ENCODE measurements at places on chromosomes 11 and 22.
A peak's percentile ranks its signal among the peaks of the same experiment; 100 is the strongest.

DNA sequence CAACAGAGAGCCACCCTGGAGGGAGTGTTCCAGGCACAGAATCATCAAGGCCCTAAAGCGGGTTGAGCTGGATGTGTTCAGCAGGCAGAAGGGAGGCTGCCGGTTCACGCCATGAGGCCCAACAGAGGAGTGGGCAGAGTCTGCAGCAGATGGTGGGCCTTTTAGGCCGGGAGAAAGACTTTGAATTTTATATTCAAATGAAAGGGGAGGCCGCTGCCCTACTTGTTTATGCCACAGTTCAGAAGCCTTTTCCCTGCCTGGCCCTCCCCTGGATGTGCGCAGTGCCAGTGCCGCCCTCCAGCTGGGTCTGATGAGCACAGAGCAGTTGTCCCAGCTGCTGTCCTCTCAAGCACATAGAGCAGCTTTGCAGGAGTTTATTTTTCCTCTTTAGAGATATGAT is 46.9 kb upstream of the TTC12 start:
- DNase-seq = no peak

- DNase-seq = no peak
Observed at GRCh38 chr22:40626851-40627250, 9.7 kb downstream of the MRTFA start.

DNA sequence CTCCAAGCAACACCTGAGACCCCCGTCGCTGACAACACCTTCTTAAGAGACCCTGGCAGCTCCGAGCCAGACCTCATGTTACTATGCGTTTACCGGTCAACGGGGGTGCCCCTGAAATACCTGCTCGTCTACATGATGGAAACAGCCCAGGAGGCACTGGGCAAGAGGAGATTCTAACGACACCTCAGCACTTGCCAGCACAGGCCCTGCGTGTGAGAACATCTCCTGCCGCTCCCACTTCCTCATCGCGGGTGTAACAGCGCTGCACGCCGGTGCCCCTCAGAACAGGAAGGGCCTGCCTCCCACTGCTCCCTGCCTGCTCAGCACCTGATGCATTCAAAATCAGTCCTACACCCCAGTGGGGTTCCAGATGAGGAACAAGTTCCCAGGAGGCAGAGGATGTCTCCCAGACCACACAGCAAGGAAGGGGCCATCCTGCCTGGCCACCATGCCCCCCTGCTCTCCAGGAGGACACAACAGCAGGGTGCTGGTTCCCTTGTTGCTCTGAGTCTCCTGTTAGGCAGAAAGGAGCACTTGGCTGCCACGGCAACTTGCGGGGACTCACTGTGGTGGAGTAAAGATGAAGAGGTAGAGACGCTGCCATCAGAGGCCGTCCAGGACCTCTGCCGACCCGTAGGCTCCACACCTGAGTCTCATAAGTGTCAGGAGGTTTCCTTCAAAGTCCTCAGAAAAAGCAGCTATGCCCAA is 2.1 kb downstream of the TOLLIP start:
- DNase-seq = no peak

- no peak for DNase-seq
Observed at GRCh38 chr11:531919-532526, 3.4 kb downstream of the HRAS start.

DNA sequence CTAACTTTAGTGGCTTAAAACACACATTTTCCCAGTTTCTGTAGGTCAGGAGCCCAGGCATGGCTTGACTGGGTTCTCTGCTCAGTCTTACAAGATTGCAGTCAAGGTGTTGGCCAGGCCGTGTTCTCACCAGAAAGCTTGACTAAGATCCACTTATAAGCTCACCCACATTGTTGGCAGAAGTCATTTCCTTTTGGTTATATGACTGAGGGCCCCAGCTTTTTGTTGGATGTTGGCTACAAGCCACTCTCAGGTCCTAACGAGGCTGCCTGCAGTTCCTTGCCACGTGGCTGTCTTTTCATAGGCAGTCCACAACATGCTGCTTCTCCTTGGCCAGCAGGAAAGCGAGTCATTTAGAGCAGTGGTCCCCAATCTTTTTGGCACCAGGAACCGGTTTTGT is 79.3 kb upstream of the CRTAM start:
- no peak for DNase-seq

GRCh38 chr11:58671983-58672633 is 49.6 kb downstream of the CNTF start:
- DNase-seq = no peak

GRCh38 chr22:45166932-45167331 is 3.2 kb downstream of the NUP50 start:
- no peak for DNase-seq

DNA sequence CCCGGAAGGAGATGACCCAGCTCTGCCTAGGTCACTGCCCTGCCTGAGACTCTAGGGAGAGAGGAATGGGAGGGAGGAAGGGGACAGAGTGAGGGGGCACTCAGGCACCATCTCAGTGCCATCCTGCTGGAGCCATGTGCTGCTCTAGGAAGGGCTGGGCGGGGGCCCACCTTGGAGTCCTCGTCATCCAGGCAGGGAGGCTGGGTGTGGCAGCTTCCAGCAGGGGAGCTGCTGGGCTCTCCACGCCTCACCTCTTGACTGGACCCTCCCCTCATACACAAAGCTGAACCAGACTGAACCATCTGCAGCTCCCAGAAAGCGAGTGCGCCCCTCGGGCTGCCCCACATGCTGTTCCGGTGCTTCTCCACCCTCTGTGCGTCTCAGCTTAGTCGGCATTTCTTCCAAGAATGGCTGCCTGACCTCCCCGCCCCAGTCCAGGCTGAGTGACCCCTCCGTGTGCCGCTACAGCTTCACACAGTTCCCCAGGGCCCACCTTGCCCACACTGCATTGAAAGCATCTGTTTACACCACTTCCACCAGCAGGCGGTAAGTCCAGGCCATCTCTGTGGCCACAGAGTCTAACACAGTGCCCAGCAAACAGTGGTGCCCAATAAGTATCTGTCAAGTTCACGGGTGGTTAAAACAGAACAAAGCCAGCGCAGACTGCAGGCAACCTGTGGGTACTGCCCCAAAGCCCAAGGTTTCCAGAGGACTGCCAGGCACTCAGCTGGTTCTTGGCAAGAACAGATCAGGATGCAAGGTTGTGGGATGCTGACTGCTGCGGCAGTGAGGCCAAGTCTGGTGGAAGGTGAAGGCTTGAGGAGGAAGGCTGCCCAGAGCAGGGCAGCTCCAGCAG is 9.4 kb upstream of the TRIM29 start:
- no peak for DNase-seq

- peak; percentile 62 for DNase-seq
Observed at GRCh38 chr11:129973809-129974208, 28.8 kb downstream of the PRDM10 start.

- DNase-seq = no peak
Observed at GRCh38 chr11:125431481-125431880, 64.6 kb downstream of the FEZ1 start.

DNA sequence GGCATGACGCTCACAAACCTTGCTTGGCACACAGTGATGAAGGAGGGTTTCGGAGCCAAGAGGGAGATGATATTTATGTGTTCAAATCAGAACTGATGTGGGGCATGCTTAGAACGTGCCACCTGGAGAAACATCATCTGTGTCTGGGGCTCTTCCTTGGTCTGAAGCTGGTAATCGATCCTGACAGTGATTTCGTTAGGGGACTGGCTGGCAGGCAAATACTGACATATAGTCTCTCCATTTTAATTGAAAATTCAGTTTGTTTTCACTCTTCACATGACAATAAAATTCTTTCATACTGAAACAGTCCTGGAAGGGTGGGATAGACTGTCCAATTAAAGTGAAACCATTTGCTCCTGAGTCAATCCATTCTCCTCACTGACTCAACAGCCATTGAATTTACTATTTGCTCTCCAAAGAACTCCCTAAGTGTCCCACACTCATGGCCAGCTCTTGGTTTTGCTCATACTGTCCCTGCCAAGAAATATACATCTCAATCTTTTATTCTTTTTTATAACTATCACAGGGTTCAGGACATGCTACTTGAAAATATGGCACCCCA is 134.8 kb downstream of the TRPC6 start:
- DNase-seq = no peak

DNA sequence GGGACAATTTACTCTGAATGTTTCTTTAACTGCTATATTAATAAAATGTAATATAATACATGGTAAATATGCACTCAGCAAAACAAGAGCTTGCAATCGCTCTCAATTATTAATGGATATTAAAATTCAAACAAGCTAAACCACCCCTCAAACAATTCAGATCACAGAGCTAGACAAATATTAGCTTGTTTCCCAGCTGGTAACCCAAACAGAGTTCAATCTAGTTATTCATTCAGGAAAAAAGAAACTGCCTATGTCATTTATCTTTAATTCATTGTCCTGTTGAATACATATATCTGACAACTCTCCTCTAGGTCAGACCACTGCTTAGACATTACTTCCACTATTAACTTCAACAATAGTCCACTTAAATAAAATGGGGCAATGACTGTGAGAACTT is 78.7 kb downstream of the SERGEF start:
- DNase-seq = no peak

GRCh38 chr22:24697172-24697571 is 77.3 kb downstream of the PIWIL3 start:
- no peak for DNase-seq

GRCh38 chr11:71101046-71101445 is 151.3 kb downstream of the SHANK2 start:
- no peak for DNase-seq

DNA sequence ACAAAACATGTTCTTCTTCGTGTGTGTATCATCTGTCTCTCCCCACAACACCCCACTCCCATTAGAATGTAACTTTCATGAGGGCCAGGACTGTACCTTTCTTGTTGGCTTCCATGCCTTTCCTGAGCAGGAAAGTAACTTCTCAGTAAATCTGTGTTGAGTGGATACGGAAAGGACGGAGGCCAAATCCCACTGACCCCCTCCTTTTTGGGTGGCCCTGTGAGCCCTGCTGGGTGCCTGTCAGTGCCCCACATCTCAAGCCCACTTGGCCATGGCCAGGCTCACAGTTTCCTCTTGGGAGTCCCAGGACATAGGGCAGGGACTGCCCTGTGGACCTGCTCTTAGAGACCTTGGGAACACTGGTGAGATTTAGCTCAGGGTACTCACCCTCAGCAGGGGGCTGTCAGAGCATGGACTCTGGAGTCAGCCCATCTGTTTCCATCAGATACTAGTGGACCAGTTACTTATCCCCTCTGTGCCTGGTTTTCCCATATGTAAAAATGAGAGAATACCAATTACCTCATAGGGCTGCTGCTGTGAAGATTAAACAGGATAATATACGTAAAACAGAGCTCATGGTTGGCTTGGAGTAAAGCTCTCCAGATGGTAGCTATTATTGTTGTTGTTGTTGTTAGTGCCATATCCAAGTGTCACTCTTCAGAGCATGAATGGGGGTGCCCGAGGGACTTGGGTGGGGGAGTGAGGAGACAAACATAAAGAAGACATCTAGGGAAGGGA is 1.0 kb upstream of the C11orf96 start:
- no peak for DNase-seq

DNA sequence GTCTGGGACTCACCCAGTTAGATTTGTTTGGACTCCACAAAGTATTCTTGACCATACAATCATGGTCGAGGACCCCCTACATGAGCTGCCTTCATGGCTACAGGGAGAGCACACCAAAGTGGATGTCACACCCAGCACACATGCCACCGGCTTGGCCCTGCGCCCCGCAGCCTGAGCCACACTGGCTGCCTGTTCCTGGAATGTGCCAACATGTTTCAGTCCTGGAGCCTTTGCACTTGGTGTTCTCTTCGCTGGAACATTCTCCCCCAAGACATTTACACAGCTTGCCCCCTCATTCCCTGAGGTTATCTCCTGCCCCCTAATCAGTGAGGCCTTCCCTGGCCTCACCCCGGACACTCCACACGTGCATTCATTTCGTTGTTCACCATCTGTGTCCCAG is 46.0 kb downstream of the PPARA start:
- no peak for DNase-seq

DNA sequence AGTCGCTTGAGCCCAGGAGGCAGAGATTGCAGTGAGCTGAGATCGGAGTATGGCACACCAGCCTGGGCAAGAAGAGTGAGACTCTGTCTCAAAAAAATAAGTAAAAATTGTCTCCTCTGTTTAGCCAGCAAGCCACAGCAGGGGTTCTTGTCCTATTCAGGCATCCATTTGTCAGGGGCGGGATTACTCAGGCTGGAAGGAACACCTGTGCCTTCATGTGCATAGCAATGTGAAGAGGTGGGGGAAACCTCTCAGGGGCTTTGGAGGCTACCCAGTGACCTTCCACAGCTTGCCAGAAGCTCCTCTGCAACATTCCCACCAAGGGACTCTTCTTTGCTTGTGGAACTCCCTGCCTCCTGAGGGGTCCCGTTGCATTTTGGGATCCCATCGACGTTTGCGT is 63.3 kb downstream of the FBLN1 start:
- DNase-seq = no peak

GRCh38 chr22:38724926-38725571 is 19.3 kb downstream of the GTPBP1 start:
- no peak for DNase-seq

DNA sequence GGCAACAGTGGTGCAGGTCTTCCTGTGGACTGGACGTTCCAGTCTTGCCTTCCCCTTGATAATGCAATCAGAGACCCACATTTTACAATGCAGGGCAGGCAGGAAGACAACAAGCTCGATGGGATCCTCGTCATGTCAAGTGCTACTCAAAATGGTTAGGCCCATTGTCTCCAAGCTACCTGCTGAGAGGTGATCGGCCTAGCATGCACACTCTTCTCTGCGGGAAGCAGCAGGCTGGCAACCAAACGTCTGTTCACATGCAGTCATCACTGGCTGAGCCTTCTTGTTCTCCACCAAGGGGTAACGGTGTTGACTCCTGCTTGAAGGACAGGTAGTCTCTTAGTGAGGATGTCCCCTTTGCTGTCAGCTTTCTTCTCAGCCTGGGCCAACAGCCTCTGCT is 25.5 kb upstream of the CD82 start:
- no peak for DNase-seq

DNA sequence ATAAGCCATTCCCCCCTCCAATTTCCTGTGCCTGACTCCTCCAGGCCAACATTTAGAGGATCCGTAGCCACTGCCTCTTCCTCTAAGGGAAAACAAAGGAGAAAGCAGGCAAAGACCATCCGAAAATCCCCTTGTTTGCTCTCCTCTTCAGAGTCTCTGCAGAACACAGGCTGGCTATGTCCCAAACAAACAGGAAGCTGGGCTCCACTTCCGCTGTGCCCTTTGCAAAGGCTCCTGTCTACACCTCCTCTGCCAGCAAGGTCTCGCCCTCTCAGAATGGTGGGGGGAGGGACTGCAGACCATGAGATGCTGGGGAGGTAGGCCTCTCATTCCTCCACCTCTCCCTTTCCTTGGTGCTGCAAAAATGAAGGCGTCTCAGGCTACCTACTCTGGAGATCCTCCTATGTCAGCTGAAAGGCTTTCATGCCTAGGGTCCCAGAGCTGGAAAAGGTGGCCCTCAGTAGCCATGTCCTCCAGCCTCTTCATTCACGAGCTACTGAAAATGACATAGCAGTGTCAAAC is 596.2 kb downstream of the BUD13 start:
- no peak for DNase-seq

GRCh38 chr11:2788168-2789071 is 88.6 kb upstream of the KCNQ1OT1 start:
- DNase-seq = peak; percentile 49

- peak; percentile 50 for DNase-seq
Observed at GRCh38 chr22:45216133-45217003, 24.3 kb downstream of the KIAA0930 start.
